ENCODE measurements at places on chromosomes 5 and 9.

DNA sequence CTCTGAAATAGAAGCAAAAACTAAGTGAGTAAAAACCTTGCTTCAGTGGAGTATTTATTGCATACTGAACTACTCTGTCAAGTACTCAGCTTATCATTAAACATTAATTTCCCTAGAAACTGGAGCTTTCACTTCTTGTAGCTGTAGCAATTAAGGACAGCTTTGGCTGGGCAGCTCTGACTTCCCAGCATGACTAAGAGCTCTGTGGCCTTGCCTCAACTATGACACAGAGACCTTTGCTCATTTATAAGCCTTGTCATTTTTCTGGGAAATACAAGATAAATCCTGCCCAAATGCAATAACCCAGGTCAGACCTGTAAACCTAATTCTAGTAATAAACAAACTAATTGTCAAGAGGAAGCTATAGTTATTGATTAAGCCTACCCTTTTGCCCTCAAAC is 65.4 kb upstream of the STK32A start:
- no peak for DNase-seq

DNA sequence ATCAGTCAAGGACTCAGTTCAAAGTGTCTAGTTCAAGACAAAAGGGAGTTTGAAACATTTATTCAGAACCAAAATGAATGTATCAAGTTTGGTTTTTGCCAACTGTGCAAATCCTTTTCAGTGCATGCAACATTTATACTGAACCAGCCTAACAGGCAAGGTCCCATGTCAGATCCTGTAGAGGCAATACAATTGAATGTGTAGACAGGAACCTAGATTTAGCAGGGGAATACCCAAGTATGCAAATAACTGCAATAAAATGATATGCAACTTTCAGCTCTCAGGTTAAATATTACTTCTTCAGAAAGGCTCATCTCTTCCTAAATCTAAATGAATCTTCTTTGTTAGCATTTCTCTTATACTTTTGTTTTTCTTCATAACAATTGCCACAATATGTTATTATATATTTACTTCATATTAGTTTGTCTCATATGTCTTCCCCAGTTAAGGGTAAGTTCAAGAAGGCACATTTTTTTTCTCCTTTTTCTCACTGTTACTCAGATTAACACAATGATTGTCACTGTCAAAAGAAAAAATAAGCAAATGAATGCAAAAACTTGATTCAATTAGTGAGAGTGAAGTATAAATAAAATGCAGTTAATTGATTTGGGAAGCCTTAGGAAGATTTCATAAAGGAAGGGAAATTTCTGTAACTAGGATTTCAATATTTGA is 163.9 kb upstream of the RASA1 start:
- DNase-seq, result no peak

GRCh38 chr9:13141629-13142028 is 137.9 kb downstream of the MPDZ start:
- DNase-seq, result peak; percentile 52

DNA sequence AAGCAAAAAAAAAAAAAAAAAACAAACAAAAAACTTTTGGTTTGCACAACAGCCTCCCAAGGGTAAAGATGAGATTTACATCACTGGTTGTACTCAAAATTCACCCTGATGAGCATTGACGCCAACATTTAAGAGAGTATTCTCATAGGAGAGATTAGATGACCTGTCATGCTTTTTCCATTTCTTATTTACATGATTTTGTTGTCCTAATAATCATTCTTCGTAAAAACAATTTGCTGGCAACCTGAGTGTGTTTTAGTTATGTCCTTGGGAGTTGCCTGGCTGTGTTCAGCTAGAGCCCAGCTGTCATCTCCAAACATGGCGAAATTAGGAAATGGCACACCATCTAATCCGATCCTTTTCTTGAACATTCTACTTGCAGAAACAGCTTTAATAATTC is 186.4 kb upstream of the MRPS30 start:
- DNase-seq, result no peak

- no peak for DNase-seq
Measured at GRCh38 chr5:57032151-57032551, 80.2 kb upstream of the MIER3 start.

DNA sequence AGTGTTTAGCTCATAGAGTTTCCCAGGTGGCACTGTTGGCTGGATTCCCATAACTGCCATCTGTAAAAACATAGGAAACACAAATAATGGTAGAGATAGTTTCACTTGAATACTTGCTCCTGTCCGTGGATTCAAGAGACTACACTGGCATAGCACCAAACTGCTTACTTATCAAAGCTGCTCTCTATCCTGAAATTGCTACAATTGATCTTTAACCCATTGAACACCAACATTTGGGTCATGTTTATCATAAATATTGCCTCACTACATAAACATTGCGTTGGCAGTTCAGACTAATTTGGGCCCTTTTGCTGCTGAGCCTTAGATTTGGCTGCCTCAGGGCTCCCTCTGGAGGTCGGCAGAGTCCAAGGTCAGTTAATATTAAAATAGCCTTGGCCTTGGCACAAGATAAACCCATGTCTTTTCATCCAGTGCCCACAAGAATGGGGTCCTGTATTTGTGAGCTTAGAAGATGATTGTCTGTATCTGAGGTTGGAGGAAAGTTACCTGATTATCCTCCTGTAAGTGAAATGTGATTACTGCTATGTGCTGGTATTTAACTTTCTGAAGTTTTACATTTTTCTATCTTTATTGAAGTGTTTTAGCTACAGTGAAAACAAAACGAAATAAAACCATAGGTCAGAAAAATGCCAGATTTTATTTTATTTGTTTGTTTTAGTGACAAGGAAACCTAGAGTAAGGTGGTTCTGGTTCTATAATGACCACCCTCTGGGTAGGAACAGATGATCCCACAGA is 4.0 kb upstream of the RANBP3L start:
- peak; percentile 42 for DNase-seq

DNA sequence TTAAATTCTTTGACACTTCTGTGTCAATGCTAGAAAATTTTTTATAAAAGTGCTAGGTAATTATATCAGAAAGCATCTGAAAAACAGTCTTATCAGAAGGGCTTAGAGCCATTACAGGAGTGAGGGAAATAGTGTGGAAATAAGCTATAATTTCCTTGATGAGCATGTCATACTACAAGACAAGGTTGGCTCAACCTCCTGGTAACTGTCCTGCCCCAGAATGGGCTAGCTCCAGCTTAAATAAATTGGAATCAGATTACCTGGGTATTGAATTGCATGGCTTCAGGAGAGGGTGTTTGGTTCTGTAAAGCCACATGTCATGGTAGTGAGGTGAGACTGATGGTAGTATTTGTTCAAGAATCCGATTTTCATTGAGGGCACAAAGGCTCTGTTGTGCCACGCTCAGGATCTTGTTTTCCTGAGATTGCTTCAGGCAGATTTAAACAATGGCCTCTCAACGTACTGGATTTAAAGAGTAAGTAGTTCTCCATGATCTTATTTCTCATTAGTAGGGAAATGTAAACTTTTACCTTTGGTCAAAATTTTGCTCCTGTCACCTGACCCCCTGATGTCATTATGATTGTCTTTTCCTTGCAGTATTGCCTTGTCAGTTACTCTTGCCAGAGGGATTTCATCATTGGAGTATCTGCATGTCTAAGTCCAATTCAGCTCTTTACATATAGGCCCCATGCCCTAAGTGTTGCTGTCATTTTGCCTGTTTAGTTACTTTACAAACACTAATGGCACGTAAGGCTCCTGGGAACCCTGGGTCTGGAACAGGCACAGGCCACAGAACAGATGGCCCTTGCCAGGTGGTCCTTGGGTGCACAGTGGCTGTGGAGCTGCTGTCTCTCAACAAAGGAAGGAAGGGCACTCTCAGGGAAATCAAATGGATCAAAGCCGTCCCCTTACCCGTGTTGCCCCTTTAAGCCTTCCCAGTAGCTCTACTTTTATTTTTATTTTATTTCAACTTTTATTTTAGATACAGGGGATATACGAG is 21.3 kb downstream of the TRIO start:
- no peak for DNase-seq

- no peak for DNase-seq
Measured at GRCh38 chr9:36486329-36486932, 86.3 kb upstream of the MELK start.

- DNase-seq, result no peak
Measured at GRCh38 chr5:119537704-119538103, 85.4 kb downstream of the HSD17B4 start.

GRCh38 chr5:100644185-100644584 is 109.0 kb downstream of the FAM174A start:
- no peak for DNase-seq

GRCh38 chr9:112140936-112141335 is 34.2 kb downstream of the SUSD1 start:
- no peak for DNase-seq

DNA sequence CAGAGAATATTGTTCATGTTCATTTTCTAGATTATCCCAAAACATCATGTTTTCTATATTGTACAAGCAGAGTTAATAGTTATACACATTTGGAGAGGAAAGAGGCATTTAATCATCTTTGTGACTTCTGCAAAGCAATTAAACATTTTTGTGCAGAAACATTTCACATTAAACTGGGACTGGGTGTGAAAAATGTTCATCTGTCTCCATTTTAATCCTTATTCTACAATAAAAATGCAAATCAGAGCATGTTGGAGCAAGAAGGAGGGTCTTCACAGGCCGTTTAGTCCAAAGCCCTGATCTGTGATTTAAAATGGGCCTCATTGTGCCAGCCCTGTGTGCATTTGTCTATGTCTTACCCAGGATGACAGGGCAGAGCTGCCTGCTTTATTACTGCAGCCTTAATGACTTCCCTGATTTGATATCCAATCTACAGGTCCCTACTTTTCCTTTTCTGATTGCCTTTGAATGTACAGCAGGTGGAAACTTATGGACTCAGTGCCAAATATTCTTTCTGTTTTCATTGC is 183.5 kb downstream of the CAVIN4 start:
- no peak for DNase-seq

DNA sequence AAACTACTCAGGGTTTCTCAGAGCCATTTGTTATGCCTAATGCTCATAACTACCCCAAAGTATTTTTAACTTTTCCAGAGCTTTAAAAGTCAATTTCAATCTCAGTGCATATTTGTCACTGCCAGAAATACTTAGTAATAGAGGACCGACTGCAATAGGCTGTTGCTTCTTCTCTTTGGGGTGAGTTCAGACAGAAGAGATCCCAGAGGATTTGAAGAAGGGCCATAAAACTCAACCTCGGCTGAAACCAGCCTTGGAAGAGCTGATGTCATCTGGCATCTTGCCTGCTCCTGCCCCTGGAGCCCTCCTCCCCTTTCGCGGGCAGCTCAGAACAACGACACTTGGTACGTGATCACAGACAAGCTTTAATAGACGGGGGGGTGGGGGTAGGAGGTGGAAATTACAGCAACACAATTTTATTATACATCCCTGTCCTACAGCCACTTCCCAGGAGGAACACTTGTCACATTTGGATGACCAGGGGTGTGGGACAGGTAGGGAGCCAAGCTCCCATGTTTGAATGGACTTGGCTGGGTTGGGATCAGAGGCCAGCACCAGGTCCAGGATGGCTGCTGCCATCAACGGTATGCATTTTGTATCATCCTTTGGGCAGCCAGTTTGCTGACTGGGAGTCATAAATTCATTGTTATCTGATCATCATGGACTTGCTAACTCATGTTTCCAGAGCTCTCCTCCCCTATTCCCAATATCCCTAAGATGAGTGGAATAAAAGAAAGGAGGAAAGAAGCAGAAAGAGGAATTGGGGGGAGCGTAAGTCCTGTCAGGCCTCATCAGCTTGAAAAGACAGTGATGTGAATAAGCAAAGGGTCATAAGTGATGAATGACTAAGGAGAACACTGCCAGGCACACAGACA is 186.6 kb upstream of the PANK3 start:
- DNase-seq, result no peak

- no peak for DNase-seq
Measured at GRCh38 chr5:68839019-68839552, 254.7 kb upstream of the SLC30A5 start.

DNA sequence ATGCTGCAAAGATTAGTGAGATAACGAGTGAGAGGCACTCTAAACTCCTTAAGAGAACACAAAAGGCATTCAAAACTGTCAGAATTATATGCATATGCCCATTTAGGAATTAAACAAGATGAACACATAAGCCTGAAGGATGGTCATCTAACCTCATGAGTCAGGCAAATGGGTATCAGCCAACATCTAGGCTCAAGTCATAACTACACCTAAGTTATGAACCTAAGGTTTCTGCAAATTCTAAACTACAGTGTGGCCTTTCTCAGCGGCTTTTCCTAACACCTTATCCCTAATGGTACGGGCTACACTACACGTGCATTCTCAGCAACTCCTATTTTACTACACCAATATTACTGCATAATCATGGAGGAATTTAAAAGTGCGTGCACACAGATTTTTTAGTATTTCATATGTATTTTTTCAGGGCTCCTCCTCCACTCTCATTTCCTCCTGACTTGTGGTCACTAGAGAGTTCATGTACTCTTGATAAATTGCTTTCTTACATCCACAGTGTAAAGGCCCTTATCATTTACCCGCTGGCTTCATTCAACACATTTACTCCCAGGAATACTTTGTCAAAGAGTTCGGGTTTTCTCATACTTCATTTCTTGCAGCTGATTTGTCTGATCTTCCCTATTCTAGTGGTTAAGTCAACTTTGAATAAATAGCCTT is 316.5 kb downstream of the BNC2 start:
- DNase-seq, result no peak

GRCh38 chr9:134059661-134060395 is 8.0 kb downstream of the BRD3 start:
- no peak for DNase-seq

DNA sequence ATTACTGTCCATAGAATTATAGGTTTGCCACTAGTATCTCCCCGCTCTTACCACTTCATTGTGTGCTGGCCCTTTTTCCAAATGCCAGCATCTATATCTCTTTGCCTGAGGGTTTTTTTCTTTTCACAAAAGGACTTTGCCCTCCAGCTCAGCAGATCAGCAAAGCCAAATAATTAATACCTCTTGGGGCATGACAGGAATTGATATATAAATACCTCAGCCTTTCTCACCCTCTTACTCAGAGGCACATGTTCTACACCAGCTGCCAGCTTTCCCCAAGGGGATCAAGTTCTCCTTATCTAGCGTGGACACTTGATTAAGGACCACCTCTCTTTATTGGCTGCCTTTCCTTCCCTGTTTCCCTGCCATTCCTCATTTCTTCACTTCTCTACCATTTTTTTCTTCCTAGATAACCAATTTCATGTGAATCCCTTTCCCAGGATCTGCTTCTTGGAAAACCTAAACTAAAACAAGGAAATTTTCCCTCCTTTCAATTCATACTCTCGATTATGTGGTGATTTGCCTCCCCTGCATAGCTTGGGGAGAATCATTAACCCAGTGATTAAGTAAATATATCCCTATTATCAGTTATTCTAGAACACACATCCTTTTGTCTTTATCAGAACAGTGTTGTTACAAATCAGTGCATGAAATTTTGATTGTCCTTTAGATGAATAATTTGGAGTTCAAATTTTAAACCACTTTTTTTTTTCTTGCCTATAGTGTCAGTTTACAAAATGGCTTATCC is 6.9 kb upstream of the NUDT12 start:
- DNase-seq, result no peak

- no peak for DNase-seq
Measured at GRCh38 chr9:109278848-109279247, 42.0 kb downstream of the EPB41L4B start.

DNA sequence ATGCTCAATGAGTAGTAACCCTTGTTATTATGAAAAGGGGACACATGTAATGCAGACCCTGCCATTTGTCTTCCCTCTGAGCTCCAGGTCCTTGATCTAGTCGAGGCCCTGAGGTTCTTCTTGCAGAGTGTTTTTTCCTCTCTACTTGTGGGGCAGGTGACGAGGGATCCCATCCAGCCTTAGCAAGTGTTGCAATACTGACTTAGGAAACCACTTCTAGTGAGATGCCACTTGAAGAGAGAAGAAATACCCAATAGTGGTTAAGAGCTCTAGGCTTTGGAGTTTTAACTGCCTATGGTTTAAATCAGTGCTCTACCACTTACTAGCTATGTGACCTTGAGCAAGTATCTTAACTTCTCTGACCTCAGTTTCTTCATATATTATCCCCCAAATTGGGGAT is 10.2 kb downstream of the PPARGC1B start:
- DNase-seq, result no peak
